ENCODE measurements at places on chromosomes 1 and 21.

GRCh38 chr1:147620543-147620942 is 49.8 kb downstream of the ACP6 start:
- DNase-seq: no peak

DNA sequence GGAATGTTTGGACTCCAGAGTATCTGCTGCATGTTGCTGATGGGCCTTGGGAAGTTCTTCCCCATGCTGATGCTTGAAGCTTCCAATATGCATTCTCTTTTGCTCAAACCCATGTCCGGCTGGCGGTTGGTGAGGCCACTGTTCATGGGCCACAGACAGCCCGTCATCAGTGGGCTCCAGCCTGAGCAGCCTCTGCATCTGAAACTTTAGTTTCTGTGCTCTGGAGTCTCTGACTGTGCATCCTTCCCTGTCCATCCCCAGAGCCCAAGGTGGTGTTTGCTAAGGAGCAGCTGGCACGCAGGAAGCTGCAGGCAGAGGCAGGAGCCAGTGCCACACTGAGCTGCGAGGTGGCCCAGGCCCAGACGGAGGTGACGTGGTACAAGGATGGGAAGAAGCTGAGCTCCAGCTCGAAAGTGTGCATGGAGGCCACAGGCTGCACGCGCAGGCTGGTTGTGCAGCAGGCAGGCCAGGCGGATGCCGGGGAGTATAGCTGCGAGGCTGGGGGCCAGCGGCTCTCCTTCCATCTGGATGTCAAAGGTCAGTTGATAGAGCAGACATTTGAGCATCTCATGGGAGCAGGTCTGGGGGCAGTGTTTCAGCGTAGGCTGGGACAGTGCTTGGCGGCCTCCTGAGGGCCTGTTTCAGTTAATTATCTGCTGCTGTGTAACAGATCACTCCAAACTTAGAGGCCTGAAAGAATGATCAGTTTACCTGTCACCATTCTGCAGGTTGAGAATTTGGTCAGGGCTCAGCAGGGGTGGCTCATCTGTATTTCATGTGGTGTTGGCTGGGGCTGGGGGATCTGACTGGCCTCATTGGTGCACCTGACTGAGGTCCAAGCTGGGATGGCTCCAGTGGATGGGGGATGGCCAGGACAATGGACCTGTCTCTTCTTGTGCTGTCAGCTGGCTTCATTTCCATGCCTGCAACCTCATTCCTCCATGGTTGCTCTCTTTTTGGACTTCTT is 16.6 kb downstream of the OBSCN start:
- DNase-seq: no peak

DNA sequence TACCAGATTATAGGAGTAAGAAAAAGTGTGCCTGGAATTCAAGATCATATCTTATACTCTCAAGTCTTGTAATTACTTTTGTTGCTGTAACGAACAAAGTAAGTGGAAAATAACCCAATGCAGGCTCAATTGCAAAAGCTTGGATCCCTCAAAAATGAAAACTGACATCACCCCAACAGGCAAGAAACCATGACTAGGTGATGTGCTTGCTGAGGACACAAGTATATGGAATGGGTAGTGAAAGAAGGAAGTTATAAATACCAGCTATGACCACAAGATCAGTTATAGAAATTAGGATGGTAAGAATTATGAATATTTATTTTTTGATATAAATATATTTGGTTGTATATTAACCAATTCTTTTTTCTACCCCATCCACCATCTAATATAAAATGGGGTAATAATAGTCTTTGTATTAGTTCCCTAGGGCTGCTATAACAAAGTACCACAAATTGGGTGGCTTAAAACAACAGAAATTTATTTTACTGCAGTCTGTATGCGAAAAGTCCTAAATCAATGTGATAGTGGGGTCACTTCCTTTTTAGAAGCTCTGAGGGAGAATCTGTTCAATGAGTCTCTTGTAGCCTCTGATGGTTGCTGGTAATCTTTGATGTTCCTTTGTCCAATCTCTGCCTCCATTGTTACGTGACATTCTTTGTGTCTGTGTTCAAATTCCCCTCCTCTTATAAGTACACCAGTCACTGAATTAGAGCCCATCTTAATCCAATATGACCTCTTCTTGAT is 45.0 kb downstream of the DUSP10 start:
- DNase-seq: no peak

DNA sequence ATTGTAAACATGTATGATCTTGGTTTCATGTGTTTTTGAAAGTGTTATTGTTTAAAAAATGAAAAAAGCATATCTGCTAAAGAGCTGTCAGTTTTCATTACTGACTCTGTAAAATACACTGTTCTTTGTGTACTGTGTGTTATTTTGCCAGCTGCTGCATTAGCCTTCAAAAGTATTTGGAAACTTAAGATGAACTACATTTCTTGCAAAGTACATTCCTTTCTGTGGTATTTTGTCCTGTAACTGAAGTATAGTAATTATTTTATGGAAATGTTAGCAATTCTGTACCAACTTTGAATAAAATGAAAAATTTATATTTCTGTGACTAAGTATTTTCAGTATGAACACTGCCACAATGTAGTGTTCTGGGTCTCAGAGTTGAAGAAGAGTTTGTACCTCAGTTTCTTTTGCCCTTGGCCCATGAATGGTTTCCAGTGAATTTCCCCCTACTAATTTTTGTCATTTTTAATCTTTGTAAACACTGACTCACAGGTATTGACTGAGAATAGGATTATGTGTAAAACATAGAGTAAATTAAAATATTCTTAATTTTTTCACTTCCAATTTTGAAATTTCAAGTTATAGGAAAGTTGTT is 32.7 kb downstream of the MRPS6 start:
- DNase-seq: no peak
